Activated T-cell treated with anti-CD3 and anti-CD28 coated beads, Interleukin-2, amount 50 U/mL, for 48 hours (primary cell): ENCODE measurements at places on chromosomes 12 and 14.

DNA sequence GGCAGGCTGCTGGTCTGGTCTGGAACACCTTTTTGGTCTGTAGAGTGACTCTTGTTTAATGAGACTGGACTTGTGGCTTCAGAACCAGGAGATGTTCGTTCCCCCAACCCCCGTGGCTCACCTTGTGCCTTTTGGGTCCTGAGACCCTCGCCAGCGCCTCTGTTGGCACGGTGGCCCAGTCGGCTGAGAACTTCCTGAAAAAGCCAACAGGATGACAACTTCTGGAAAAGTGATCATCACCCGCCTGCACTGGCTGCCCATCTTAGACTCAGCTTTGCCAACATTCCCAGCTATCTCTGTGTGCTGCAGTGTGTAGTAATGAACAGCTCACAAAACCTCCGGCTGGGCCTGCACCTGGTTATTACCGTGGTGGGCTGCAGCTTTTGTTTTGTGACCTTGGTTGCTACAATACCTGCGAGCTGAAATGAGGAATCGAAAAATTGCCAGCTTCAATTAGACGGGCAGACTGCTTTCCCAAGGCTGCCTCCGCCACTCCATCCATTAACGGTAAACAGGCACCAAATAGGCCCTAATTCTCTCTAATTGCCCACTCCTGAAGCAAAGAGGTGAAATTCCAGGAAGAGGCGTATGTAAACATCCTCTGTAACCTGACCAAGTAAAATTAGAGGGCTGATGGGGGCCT, 16.0 kb downstream of the MEG3 start:
- DNase-seq: no peak

DNA sequence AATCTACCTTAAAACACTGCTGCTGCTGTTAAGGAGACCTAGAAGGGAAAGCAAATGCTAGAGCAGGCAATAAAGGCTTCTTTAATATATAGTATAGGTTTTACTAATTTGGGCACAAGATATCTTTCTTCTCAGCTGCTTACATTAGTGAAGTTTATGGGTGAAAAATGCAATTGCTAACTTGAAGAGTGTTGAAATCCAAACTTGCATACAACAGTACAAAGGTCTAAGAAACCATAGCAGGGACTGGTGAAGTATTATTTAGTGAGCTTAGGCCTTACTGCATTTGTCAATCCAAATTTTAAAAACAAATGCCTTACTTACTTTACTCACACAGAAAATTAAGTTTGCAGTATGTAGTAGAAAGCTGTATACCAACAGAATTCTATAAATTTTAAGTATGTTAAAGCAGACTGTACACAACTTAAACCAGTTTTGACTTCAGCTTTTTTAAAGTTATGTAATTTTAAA, 1.4 kb upstream of the AP4S1 start:
- DNase-seq: no peak

GRCh38 chr14:92441751-92442504, 71.7 kb upstream of the RIN3 start:
- no peak for DNase-seq

DNA sequence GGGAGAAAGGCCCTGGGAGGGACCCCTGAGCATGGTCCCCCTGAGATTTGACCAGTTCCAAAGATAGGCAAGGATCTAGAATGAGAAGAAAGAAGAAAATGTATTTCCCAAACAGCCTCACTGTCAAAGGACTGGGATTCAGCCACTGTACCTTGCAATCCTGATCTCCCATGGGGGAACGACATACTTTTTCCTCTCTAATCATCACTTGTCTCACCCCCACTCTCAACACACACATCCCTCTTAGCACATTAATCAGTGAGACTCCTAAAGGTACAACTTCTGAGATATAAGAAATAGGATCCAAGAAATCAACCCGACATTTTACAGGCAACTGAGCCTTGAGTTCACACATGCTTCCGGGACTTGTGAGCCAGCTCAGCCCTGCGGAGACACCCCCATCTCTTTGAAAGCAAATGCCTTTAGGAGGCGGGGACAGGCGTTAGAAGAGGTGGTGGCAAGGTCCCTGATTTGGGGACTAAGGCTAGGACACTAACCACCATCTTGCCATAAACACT, 1.4 kb downstream of the MAP3K9 start:
- DNase-seq: no peak

DNA sequence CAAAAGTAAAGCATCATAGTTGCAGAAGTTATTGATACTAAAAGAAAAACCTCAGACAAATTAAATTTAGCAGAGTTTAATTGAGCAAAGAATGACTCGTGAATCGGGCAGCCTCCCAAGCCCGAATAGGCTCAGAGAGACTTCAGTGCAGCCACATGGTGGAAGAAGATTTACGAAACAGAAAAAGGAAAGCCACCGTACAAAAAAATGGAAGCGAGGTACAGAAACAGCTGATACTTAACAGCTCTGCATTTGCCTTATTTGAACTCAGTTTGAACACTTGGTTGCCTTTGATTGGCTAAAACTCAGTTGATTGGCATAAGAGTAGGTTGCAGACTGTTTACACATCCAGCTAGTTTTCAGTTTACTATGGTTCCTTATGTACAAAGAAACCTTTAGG, 12.9 kb downstream of the TTC9 start:
- no peak for DNase-seq

DNA sequence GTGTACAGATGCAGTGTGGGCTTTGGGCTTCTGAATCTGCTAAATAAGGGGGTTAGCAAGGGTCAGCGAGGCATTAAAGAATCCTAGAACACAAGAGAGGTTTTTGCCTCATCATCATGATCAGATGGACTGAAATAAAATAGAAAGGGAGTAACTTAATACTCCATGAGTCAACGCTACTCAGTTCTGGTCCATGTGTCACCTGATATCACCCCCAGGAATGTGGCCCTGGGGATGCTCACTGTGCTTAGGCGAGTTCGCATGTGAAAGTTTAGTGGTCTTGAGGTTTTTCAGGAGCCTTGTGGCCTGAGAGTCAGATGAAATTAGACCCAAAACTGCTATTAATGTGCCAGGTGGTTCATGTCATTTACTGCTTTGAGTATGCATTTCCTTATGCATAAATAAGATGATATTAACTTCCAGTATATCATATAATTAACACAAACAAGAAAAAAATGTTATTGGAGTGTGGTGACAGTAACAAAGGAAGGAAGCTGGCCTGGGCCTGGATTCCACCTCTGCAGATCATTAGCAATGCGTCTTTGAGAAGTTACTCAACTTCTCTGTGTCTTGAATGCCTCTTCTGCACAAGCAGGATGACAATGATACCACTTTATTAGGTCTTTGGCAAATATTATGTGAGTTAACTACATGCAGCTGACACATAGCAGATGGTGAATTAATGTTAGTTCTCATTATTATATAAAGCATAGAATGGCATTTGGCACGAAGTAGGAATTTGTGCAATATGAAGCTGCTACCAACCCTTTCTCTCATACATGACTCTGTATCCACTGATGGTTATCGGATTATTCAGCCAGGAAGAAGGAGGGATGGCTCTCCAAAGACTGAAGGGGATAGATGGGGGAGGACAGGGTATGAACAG, 1272.6 kb downstream of the AACS start:
- no peak for DNase-seq
